ENCODE measurements at places on chromosomes 6 and 20.

GRCh38 chr20:53937929-53938367, 132.4 kb downstream of the BCAS1 start:
- no peak for DNase-seq

DNA sequence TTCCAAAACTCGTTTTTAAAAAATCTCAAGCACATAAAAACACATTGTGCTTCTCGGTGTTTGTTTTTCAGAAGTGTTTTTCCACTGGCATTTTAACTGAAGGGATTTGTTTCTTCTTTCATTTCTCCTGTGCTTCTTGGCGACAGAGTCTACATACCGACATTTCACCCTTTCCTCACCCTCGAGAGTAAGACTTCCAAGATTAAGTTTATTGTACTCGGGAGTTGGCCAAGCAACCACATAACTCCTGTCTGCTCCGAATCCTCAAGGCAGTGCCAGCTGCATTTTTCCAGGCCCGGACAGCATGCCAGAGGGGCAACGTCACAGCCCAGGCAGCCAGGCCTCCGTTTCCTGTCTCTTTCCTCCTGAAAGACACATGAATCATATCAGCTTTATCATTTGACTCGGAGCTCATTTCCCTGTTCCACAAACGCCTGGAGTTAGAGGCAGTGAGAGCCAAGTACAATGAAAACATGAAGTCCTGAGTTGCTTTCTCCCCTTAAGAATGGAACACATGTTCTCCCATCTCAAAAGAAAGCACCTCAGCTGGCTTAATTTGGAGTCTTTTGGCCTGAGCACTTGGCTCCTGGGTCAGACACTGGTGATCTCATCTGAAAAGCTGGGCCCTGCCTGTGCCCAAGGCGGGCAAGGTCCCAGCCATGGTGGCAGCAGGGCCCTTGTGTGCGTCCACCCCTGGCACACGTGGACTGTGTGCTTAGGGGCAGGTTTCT, 23.2 kb upstream of the FAM50B start:
- no peak for DNase-seq

DNA sequence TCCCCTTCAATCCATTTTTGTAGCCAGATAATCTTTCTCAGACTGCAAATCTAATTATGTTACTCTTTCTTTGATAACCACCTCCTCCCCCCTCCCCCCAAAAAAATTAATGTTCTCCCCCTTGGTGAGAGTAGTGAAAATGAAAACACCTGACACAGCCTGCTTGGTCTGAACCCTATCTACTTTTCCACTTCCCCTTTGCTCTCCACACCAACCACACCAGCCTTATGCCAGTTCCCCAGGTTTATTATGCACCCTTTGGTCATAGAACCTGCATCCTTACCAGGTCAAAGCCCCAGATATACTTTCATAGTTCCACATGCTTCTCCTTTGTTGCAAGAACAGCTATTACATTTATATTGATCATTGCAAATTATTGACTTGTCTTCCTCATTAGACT, 19.4 kb downstream of the PFDN4 start:
- no peak for DNase-seq

DNA sequence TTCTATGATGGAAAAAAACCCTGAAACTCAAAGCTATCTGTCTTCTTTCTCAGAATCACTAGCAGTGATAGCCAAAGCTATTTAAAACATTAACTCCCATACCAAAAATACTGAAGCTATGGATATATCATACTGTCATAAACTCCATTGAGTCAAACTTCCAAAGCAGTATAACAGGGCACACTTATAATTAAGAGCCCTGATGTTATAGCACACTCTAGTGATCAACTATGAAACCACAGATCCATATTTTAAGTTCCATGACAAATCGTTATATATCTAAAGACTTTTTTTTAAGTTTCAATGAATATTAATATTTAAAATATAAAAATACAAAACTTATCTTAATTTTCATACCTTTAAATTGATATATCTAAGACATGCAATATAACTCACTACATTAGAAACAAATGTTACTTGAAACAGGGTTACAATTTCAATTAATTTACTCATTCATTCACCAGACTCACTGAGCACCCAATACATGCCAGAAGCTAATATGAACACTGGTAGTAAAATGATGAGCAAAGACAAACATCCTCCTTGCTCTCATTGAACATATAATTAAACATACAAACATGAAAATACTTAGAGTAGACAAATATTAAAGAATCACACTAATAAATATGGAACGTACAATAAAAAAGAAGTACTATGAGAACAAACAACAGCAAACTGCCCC, 69.3 kb downstream of the IBTK start:
- DNase-seq = no peak

- DNase-seq = no peak
These were observed 25.7 kb downstream of the NTSR1 start for GRCh38 chr20:62734326-62734725.

GRCh38 chr6:12007473-12007872, 4.6 kb upstream of the HIVEP1 start:
- DNase-seq = no peak

DNA sequence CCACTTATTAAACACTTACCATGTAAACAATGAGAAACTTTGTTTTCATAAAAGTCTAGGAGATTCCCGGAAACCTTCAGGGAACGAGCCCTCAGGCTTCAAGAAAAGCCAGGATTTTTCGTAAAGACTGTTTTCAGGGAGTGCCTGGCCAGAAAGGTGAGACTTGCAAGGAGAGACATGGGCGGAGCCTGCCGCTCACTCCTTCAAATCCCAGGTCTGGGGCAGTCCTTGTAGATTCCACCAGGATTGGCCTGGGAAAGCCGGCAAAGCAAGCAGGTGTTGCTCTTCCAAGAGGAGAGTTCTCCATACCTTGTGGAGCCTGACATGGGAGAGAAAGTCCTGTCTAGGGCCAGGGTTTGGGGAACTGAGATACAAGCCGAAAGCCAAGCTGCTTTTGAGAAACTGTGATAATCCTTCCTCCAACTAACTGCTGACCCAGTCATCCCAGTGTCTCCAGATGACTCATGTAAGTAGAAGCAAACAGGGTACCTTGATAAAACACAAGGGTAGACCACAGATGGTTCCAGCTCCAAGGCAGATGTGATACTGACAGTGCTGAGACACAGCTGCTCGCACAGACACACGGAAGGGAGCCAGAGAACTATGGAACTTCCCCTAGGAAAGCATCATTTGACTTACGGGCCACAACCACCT, 69.4 kb upstream of the NAA20 start:
- DNase-seq = no peak

- DNase-seq = no peak
These were observed 55.2 kb upstream of the TBC1D7 start for GRCh38 chr6:13383328-13384163.

DNA sequence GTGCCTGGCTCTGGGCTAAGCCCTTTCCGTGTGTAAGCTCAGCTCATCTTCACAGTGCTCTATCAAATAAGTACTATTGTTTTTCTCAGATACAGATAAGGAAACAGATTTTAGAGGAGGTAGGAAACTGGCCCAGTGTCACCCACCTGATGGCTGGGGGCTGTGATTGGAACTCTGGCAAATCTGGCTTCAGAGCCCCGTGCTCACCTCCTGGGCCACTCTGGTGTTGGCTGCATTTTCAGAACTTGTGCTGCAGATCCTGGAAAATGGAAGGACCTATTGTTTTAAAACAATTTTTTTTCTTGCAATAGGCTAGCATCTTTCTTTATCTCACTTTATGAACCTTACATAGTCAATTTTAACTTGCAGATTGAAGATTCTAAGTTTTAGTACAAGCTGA, 5.7 kb downstream of the STX16 start:
- DNase-seq = no peak

- DNase-seq = peak; percentile 74
These were observed 635 bp upstream of the C20orf203 start for GRCh38 chr20:32674362-32674789.

DNA sequence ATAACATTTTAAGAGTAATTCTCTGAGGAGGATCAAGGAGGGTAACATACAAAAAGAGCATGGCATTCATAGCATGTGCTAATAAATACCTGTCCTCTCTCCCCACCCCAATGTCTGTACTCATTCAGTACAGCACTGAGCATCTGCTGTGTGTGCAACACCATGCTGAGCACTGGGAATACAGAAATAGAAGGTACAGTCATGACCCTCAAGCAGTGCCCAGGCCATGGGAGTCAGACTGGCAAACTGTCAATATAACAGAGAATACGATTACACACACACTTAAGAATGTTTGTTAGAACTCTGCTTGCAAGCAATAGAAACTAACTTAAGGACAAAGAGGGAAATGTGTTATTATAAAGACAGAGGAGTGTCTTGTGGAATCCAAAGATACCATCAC, 24.7 kb upstream of the ZFAND3 start:
- no peak for DNase-seq

DNA sequence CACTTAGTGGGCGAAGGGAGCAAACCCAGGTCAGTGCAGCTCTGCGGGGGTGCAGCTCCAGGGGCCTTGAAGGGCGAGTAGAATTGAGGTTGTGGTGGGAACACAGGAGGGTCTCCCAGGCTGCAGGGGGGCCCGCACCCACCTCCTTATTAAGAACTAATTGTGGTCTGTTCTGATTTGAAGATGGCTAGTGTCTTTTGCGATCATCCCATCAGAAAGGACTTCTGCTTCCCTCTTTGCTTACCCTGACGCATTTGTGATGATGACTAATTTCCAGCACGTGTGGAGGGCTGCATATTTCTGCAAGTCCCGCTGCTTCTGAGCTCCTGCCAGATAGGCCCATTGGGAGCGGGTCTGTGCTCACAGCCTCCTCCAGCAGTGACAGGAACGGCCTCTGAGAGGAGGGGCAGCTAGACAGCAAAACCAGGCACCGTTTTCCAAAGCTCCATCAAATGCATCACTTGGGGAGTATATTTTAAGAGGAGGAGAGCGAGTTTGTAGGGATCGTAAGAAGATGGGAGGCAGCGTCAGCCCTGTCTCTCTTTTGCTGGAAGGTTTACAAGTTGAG, 268.9 kb downstream of the CDH4 start:
- no peak for DNase-seq

GRCh38 chr6:123940551-123940950, 136.9 kb downstream of the NKAIN2 start:
- no peak for DNase-seq

DNA sequence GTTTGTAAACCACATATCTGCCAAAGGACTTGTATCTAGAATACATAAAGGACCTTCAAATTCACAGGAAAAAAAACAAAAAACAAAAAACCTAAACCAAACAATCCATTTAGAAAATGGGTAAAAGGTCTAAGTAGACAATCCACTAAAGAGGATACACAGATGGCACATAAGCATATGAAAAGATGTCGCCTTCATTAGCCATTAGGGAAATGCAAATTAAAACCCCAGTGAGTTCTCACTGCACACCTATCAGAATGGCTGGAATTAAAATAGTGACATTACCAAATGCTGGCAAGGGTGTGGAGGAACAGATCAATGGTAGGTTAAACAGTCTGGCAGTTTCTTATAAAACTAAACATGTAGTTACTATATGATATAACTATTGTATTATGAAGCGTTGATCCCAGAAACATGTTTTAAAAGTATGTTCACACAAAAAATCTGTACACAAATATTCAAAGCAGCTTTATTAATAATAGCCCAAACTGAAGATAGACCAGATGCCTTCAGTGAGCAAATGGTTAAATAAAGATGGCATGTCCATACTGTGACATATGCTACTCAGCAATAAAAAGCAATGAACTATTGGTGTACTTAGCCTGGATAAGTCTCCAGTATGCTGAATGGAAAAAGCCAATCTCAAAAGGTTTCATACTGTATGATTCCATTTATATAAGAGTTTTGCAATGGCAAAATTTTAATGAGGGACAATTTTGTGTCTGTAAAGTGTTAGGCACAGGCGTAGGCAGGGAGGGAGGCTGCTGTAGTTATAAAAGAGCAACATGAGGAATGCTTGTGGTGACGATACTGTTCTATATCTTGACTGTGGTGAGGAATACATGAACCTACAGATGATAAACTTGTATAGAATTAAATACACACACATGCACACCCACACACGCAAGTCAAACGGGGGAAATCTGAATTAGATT, 43.9 kb downstream of the PLCB1 start:
- no peak for DNase-seq

- DNase-seq = no peak
These were observed 5.4 kb upstream of the DNAJC5 start for GRCh38 chr20:63889241-63890200.

- DNase-seq = no peak
These were observed 609.3 kb upstream of the IMPG1 start for GRCh38 chr6:76681781-76682180.

Data from activated CD4-positive, alpha-beta T cell treated with anti-CD3 and anti-CD28 coated beads, Interleukin-2, amount 50 U/mL, for 1 hour (primary cell).